ENCODE measurements at places on chromosomes 3 and 15.

DNA sequence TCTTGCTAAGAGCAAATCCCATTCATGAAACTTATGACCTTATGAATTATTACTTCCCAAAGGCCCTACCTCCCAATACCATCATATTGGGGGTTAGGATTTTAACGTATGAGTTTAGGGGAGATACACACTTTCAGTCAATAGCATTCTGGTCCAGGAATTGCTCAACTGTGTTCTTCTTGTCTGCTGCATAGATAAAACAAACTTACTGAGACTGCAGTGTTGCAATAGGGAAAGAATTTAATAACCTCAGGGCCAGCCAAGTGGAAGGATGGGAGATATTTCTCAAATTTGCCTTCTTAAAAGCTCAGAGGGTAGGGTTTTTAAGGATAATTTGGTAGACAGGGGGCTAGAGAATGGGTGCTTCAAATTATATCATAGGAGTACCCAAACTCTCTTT, 625.8 kb downstream of the OTOL1 start:
- DNase-seq = no peak

GRCh38 chr3:185699927-185700326, 113.8 kb downstream of the SENP2 start:
- no peak for DNase-seq

- no peak for DNase-seq
Measured at GRCh38 chr3:156359368-156359767, 195.5 kb downstream of the SSR3 start.

GRCh38 chr3:196793246-196793645, 53.6 kb downstream of the PAK2 start:
- DNase-seq = no peak

DNA sequence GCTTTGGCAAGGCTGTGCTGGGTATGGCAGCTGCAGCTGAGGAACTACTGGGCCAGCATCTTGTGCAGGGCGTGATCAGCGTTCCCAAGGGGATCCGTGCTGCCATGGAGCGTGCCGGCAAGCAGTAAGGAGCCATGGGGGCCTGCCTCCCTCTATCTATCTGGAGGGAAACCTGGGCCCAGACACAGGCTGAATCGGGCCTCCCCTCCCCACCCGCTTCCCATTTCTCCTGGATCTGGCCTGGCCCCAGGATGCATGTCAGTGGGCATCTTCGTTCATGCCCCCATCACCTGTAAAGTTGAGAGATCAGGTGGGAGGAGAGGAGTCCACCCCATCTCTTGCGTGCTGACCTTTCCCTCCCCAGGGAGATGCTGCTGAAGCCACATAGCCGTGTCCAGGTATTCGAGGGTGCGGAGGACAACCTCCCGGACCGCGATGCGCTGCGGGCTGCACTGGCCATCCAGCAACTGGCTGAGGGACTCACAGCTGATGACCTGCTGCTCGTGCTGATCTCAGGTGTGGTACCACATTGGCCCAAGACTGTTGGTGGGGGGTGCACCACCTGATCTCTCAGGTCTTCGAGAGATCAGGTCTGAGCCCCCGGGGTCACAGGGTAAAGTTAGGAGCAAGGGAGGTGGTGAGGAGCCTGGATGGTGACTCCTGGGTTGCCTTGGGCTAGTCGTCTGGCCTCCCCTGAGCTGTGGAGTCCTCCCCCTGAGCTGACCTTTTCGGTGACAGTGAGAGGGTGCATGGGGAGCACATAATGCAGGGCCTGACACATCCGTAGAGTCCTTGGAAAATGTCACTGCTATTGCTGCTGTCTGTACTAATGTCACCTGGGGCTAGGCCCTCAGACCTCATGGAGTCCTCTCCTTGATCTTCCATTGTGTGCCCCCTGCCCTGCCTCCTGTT, 3.2 kb downstream of the GLYCTK start:
- DNase-seq = peak; percentile 75

- no peak for DNase-seq
Measured at GRCh38 chr3:107112356-107112755, 264.9 kb upstream of the CCDC54 start.

- DNase-seq = peak; percentile 90
Measured at GRCh38 chr3:63864008-63864964, 619 bp downstream of the ATXN7 start.

- DNase-seq = no peak
Measured at GRCh38 chr3:197175503-197175902, 122.9 kb downstream of the DLG1 start.

GRCh38 chr3:12224181-12225147, 64.4 kb upstream of the PPARG start:
- DNase-seq = no peak

- no peak for DNase-seq
Measured at GRCh38 chr3:81033684-81034083, 727.8 kb downstream of the GBE1 start.

Measured in spleen (tissue), 13 donors.